ENCODE measurements at places on chromosomes 12 and 14.
A peak's percentile ranks its signal among the peaks of the same experiment; 100 is the strongest.

GRCh38 chr12:29150462-29150861 lies 1.4 kb downstream of the FAR2 start:
- no peak for DNase-seq

- DNase-seq: peak; percentile 55
Measured at GRCh38 chr12:51821440-51822260, 26.9 kb downstream of the FIGNL2 start.

GRCh38 chr12:52771505-52771904 lies 5.6 kb downstream of the KRT76 start:
- DNase-seq: no peak

DNA sequence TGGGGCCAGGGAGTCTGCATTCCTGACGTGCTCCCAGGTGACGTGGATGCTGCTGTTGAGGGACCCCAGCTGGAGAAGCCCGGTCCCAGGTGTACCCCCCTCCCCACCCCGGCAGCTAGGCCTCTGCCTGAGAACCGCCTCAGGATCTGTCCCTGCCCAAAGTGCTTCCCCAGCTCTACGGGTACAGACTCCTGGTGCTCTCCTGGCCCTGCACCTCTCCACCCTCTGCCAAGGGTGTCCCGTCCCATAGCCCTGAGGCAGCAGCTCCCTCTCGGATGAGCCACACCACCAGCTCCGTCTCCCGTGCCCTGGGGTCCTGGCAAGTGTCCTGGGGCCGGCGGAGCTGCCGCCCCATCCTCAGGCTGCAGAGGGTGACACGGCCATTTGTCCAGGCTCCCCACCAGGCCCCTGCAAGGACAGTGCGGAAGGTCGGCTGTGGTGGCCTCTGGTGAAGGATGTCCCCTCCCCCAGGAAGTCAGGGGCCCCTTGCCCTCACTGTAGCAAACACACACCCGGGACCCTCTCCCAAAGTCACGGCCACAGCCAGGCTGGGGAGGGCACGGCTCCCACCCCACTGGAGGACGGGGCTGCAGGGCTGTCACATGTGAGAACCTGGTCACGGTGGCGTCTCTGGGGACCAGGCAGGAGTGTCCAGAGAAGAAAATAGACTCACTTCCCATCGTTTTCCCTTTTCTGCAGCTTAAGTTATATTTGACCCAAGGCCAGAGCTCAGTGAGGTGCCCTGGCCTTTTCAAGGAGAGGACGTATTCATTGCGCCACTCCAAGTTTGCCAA lies 74.4 kb upstream of the FBRSL1 start:
- no peak for DNase-seq

- no peak for DNase-seq
Measured at GRCh38 chr14:30443368-30444007, 115.5 kb upstream of the G2E3 start.

DNA sequence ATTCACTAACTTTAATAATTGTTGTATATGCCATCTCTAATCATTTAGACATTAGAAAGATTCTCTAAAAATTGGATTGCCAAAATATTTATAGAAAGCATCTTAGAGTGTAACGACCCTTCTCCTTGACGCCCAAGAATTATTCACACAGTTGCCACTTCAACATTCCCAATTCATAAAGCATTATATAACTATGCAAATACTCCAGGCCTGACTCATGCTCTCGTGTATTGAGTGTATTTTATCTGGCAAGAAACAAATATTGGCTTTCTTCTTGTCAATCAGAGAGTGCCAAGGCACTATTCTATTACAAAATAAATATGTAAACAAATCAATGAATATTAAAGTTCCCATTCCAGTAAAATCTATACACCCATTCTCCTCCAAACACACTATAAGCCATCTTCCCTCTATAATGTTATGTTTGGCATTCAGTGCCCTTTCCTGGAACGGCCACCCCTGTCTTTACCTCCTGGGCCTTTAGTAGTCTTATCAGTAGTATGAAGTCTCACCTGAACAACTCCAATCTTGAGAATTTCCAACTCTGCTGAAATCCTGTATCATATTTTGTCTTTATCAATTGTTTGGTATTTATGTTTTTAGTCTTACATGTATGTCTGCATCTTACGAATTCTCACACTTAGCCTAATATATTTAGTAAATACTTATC lies 182.6 kb downstream of the PIK3C2G start:
- no peak for DNase-seq

All from activated naive CD4-positive, alpha-beta T cell treated with anti-CD3 and anti-CD28 coated beads, Interleukin-2, amount 50 U/mL, for 16 hours (primary cell).